T-helper 9 cell (primary cell): ENCODE measurements at places on chromosomes 16 and 17.
A peak's percentile ranks its signal among the peaks of the same experiment; 100 is the strongest.

GRCh38 chr17:18997650-18998196, 6.8 kb downstream of the FAM83G start:
- DNase-seq, result no peak

DNA sequence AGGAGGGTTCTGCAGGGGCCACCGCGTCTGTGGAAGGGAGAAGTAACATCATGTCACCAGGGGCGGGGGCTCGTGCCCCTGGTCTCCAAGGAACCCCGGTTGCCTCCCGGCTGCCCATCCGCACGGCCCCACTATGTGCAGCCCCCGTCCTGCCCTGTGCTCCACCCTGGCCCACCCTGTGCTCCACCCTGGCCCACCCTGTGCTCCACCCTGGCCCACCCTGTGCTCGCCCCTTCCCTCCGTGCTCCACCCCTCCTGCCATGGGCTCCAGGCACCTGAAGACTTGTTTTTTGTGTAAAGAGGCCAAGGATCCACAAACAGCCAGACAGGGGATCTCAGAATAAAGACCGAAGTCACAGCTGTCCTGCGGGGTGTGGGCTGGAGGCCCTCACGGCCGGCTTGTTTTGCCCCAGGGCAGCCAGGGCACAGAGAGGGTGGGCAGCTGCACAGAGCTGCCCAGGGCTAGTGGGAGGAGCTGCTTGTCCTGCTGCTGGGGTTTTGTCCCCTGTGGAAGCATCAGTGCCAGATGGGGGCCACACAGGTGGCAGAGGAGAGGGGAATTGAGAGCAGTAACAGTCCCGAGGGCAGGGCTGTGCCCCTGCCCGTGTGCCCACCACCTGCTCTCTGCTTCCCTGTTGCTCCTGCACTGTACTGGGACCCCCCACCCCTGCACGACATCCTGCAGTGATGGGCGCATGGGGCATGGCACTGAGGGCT, 147.0 kb upstream of the CIBAR2 start:
- DNase-seq, result no peak

DNA sequence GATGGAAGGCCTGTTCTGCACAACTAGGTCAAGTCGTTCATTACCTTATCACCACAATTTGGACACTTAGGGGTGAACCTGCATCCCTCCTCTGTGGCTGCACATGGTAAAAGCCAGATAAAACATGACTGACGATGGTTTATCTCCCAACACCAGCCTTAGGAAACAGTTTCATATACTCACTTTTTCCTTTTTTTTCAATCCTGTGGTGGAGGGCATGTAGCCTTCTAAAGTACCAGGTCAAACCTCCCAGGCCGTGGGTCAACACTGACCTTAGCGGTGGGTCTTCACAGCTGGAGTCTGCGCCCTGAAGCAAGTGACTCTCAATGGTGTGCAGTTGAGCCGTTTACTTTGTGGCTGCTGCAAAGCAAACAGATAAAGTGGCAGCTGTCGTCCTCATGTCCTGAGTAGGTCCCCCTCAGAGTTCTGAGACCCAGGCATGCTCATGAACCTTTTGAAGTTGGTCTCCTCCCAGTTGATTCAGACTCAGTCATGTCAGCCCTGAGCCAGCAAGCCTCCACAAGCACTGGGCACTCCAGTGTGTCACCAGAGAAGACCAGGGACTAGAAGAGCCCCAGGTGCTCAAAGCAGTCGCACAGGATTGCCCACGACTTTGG, 5.9 kb downstream of the FAHD1 start:
- DNase-seq, result no peak

GRCh38 chr17:16974569-16975276, 2.8 kb upstream of the TNFRSF13B start:
- DNase-seq, result no peak

- no peak for DNase-seq
Observed at GRCh38 chr16:67342616-67343015, 16.0 kb downstream of the LRRC36 start.

DNA sequence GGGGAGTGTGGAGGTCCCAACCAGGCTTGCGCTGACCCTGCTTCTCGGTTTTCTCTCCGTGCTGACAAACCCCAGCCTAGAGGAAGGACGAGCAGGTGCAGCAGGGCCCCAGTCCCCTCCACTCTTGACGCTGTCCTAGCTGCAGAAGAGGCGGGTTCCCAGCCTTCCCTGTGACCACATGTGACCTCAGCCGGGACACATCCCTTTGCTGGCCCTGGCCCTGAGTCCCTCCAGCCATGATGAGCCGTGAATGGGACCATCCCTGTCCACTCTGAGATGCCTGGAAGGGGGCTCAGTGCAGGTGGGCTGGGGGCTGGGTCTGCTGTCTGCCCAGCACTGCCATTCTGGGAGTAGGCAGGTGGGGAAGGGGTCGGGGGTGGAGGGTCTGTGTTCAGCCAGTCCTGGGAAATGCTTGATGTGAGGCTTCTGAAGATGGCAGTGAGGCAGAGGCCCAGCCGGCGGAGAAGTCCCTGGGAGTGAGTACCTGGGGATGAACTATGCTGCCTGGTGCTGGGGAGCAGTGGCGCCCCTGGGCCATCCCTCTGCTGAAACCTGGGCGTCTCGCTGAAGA, 1.9 kb upstream of the TUBB3 start:
- DNase-seq, result no peak

DNA sequence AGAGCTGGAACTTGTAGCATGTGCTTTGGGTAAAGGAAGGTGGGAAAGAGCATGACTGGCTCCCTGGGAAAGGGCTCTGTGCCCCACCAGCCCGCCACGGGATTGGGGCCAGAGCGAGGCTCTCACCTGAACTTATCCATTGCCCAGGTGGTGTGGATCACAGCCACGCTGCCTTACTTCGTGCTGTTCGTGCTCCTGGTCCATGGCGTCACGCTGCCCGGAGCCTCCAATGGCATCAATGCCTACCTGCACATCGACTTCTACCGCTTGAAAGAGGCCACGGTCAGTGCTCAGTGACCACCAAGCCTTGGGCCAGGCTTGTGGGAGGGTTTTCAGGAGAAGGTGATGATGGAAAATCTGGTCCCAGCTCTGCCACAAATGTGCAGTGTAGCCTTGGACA, 36.0 kb downstream of the SLC6A2 start:
- DNase-seq, result no peak

DNA sequence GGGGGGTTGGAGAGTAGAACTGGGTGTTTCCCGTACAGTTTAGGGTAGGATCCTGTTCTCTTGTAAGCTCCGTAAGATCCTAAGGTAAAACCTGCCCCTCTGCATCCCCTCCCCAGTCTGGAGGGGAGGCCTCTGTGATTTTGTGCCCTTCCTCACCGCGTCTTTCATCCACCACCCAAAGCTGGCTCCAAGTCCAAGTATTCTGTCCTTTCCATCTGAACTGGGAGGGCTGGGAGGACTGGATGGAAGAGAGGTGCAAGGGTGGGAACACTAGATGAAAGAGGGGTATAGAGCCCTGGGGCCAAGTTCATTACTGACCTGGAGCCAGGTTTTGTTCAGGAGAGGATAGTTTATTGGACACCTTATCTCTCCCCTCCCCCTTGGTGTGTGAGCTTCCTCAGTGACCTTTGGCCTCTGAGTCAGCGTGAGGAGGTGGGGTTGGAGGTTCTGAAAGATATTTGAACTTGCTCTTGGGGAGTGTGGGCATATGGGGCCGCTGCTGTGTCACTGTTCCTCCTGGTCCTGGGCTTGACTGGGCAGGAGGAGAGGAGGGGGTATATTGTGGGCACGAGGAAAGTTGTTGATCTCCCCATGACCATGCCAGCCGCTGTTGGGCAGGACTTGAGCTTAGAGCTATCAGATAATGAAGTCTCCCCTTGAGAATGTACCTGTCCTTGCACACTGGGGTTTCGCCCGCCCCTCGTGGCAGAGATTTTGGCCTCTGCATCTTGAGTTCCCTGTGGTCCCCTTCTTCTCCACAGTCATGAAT, 1.6 kb downstream of the LASP1 start:
- DNase-seq, result peak; percentile 57

DNA sequence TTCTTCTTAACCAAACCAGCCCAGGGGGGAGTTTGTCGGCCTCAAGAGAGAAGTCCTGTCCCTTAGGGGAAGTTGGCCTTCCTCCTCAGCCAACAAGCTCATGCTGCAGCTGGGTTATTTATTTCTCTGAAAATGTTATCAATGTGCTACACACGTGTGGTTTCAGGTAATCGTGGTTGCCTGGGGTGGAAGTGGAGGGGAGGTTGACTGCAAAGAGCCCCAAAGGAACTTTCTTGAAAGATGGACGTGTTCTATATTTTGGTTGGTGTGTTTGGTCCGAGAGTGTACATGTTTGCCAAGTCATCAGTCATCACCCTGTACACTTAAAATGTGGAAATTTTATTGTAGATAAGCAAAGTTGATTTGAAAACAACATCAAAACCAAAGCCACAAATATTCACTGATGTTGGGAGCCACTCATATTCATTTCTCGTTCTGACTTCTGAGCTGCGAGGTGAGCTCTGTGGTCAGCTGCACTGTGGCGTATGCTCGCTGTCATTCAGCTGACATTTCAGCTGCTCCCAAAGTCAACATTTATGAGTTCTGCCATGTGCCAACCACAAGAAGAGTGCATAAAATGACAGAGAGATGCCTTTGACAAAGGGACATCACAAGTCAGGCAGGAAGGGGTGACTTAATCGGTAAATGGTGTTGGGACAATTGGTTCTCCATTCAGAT, 26.5 kb upstream of the ADGRG1 start:
- no peak for DNase-seq

GRCh38 chr16:15041271-15042004, 14.4 kb downstream of the NTAN1 start:
- no peak for DNase-seq

DNA sequence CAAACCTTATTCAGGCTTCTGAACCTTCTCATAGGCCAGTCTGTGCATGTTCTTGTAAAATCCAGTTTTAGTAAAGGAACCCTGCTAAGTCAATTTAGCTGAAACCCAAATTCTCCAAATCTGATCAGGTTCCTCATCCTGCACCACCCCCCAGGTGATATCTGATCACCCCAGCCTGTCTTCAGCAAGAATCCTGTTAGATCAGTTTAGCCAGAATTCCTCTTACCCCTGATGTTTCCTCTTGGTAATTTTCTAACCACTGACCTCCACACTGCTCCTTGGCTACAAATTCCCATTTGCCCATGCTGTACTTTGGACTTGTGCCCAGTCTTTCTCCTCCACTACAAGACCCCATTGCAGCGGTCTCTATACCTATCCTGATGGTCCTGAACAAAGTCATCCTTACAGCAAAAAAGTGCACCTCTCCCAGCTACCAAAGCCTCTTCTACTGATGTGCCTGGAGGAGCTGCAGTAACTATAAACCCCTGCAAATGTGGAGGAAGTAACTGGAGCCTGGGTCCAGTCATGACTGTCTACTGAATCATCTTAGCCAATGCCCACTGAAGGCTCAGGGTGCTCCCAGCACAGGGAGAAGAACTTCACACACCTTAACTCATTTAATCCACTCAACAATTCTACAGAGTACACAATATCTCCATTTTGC, 23.8 kb downstream of the TEX14 start:
- no peak for DNase-seq

DNA sequence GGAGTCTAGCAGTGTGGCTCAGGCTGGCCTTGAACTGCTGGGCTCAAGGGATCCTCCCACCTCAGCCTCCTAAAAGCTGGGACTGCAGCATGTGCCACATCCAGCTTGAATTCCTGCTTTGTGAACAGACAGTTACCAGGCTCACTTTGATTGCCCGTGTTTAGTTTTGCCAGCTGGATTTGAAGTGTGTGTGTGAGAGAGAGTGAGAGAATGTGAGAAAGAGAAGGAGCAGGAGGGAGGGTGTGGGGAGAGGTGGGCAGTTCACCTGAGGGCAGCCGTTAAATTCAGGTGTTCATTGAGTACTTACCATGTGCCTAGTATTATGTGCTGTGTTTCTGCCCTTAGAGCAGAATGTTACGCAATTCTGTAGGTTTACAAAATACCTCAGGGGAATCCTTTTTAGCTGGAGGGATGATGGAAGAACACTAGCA, 4.7 kb downstream of the DUSP14 start:
- no peak for DNase-seq

DNA sequence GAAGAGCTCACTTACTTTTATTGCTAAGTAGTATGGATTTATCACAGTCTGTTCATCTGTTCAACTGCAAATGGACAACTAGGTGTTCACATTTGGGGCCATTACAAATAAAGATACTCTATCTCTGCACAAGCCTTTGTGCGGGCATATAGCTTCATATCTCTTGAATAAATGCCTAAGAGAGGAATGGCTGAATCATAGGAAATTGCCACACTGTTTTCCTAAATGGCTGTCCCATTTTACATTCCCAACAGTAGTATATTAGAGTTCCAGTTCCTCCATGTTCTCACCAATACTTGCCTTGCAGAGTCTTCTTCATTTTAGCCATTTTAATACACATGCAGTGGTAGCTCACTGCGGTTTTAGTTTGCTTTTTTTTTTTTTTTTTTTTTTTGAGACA, 20.5 kb downstream of the NSMCE1 start:
- DNase-seq, result no peak

DNA sequence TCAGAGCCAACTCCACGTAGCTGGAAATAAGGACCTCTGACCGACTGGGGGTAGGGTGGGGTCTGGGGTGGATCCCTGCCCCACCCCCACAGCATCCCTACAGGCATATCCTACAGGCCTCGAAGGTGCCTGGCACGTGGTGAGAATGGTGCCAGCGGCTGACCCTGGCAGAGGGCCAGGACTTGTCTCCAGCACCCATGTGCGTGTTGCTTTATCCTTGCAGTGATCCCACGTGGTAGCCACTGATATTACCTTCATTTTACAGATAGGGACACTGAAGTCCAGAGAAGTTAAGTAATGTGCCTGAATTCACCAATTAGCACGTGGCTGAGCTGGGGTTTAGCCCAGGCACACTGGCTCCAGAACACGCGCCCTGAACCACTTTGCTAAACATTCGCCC, 8.3 kb downstream of the ITGAD start:
- no peak for DNase-seq

- DNase-seq, result peak; percentile 26
Observed at GRCh38 chr16:89184933-89185794, 13.6 kb downstream of the CDH15 start.

- DNase-seq, result no peak
Observed at GRCh38 chr17:44307387-44308186, 814 bp upstream of the RUNDC3A start.

- DNase-seq, result no peak
Observed at GRCh38 chr17:17725011-17725751, 43.9 kb downstream of the RAI1 start.

DNA sequence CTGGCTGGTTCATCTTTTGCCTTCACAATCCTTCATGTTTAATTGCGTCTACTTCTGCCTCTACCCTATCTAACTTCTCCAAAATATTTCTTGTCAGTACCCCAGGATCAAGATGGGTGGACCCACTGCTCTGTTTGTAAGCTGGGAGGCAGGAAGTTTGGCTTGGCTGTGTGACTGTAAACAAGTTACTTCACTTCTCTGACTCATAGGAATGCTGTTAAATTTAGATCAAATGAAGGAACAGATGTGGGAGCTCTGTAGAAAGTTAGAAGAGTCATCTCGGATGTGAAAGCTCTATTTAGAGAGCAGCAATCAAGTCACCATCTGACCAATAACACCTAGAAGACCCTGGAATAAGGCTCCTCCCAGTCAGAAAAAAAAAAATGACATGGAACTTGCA, 55.2 kb upstream of the MRTFB start:
- no peak for DNase-seq
